ENCODE measurements at places on chromosomes 13 and 19.

- no peak for DNase-seq
These were observed at the start of gene APOE for GRCh38 chr19:44905437-44906160. Gene APOE, plus strand, starts transcription at chr19:44905796. Its CDS starts 829 bp downstream, at chr19:44906625.

GRCh38 chr19:6876748-6877147 is 10.6 kb upstream of the ADGRE1 start:
- no peak for DNase-seq

DNA sequence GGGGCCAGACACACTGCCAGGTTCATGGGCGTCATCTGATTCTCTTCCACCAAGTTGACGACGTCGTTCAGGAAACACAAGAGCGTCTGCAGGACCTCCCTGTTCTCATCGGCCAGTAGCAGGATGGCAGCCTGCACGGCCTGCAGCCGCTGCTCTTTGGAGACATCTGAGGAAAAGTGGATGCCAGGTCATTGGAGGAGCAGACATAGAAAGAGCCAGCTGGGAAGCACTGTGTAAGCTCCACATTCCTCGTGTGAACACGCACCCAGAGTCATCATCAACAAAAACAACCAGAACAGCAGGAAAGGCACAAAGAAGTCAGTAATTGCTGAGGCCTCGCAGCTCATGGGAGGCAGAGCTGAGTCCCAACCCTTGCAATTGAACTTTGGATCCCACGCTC is 96.5 kb downstream of the KL start:
- DNase-seq, result no peak

DNA sequence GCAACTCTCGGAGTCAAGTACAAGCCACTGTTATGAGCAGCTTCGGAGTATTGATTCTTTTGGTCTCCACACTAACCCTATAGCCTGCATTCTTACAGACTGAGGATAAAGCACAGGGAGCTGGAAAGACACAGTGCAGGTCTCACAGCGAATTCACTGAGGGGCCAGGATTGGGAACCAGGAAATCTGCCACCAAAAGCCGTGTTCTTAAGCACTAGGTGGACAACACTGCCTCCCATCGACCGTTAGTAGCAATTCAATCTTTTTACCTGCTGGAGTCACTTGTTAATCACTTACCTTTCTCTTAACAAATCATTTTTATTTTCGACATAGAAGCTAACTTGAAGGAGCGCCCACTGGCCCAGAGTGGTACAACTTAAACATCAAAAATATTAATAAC is 6.3 kb downstream of the PMIS2 start:
- no peak for DNase-seq

DNA sequence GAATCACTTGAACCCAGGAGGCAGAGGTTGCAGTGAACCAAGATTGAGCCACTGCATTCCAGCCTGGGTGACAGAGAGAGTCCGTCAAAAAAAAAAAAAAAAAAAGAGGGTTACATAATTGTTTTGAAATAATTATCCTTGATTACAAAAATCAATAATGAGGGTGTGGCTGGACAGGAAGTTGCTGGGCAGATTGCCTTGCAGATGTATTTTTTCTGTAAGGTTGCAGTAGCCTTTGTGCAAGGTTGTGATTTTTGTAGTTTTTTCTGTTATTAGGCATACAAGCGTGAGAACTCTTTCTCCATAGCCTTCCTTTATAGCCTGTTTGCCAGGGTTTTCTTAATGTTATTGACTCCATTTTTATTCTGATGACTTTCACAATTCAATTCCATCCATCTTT is 40.7 kb upstream of the SIN3B start:
- no peak for DNase-seq

DNA sequence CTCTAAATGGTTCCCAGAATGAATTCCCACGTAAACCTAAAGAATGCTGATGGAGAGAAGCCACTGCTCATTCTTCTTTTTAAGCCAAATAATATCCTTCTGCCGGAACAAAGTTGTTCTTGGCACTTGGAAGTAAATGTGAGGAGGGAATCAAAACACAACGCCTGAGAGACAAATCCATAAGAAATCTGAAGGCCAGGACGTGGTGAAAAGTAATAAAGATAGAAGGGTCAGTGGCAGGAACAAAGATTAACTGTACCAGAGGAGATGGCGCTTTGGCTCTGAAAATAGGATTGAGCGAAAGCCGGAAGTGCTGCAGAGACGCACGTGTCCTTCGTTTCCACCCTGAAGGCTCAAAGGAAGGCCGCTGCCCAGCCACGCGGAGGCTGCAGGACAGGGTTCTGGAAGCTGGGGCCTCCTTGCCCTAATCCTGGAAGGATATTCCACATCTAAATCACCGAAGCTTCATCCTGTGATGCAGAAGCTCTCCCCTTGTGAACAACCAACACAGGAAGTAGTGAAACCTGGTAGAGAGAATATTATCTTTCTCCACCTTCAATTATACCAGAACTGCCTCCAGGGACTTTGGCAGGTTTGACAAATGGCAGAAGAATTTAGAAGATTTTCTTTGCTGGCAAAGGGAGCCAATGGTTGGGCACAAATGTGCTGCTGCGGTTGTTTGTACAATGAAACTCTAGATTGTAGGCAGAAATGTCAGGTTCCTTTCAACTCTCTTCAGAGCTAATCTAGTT is 214.6 kb upstream of the SERP2 start:
- no peak for DNase-seq

- no peak for DNase-seq
These were observed 22.3 kb upstream of the ZBTB7A start for GRCh38 chr19:4088975-4089374.

Measured in stimulated activated CD4-positive, alpha-beta T cell treated with anti-CD3 and anti-CD28 coated beads, Interleukin-15, amount 100 ng/mL, for 1 hour (primary cell).